ENCODE measurements at places on chromosomes 4 and X. TPM values are rescaled to one million over a fixed set of nuclear protein-coding genes. Genes with fewer than 3 reads are reported as not detected.

The PCYT1B gene
- total RNA-seq, result 0.27 TPM

The PSMD10 gene
- 22.1 TPM for total RNA-seq

GRCh38 chr4:170243662-170244288, 154.0 kb upstream of the AADAT start:
- DNase-seq, result no peak

GRCh38 chrX:150696331-150696730, 3.1 kb downstream of the MTMR1 start:
- DNase-seq, result no peak

The TMEM154 gene
- total RNA-seq, result 1.6 TPM

The ALAS2 gene
- 5.6 TPM for total RNA-seq

- no peak for DNase-seq
Measured at GRCh38 chrX:128599632-128600031, 547.4 kb upstream of the ACTRT1 start.

DNA sequence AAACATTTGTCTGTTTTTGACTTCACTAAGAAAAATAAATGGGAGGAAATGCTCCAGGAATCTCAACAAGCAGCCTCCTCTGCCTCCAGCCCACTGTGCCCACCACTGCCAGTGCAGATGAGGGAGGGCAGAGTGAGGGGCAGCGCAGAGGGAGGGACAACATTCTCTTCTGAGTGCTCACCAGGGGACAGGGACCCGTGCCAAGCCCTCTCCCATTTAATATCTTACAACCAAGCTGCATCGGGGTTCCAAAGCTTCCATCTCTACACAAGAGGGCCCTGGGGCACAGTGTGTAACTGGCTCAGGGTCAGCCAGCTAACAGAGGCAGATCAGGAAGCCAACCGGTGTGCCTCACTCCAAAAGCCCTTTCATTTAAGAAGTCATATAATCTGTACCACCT, 120.4 kb downstream of the NSUN7 start:
- no peak for DNase-seq

The DRP2 gene
- total RNA-seq, result not detected

- no peak for DNase-seq
Measured at GRCh38 chr4:91914176-91914804, 389.5 kb upstream of the GRID2 start.

GRCh38 chr4:89534356-89534755, 226.8 kb upstream of the GPRIN3 start:
- DNase-seq, result no peak

DNA sequence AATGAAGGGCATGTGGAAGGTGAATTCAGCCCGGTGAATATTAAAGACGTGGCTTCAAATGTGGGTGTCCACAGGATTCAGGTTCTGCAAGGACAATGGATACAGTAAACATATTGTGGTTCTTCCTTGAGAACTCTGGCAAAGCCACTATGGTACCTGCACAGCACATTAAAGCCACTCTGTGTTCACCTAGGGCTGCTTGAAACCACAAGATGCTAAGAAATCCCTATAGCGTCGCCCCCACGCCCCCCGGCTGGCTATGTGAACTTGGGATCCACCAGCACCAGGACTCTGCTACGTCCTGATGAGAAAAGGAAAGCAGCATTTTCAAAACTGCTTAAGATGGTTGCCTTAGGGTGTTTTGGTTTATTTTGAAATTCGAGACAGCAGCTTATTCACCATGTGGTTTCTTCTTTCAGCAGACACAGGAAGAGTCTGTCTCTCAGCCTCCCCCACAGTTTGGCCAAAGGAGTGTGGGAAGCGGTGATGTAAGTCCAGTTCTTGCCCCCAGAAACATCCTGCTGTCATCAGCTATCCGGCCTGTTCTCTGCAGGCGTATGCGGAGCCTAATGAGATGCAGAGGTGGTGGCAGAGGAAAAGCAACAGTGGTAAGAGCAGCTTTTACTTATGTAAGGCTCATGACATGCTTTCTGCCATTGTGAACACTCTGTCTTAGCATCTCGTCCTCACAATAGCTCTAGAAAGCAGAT, 111.5 kb downstream of the AFAP1 start:
- peak; percentile 84 for DNase-seq

DNA sequence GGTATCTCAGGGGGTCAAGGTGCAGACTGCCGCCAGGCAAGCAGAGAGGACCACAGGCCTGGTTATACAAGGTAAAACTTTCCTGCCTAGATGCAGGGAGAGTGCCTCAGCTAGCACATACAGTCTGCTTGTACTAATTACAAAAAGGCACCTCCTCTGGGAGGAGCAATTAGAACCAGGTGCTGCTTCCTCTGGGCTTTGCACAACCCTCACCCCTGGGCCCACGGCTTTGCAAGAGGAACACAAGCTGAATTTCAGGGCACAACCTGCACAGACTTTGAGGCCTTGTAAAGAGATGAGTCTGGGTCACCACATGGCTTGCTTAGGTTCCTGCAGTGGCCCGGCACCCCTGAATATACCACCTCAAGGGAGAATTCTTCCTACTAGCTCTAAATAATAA, 9.2 kb upstream of the CITED1 start:
- DNase-seq, result no peak

- DNase-seq, result no peak
Measured at GRCh38 chr4:41327770-41328169, 71.0 kb downstream of the UCHL1 start.

The SPANXC gene
- total RNA-seq, result not detected

The TMPRSS11B gene
- not detected for total RNA-seq

DNA sequence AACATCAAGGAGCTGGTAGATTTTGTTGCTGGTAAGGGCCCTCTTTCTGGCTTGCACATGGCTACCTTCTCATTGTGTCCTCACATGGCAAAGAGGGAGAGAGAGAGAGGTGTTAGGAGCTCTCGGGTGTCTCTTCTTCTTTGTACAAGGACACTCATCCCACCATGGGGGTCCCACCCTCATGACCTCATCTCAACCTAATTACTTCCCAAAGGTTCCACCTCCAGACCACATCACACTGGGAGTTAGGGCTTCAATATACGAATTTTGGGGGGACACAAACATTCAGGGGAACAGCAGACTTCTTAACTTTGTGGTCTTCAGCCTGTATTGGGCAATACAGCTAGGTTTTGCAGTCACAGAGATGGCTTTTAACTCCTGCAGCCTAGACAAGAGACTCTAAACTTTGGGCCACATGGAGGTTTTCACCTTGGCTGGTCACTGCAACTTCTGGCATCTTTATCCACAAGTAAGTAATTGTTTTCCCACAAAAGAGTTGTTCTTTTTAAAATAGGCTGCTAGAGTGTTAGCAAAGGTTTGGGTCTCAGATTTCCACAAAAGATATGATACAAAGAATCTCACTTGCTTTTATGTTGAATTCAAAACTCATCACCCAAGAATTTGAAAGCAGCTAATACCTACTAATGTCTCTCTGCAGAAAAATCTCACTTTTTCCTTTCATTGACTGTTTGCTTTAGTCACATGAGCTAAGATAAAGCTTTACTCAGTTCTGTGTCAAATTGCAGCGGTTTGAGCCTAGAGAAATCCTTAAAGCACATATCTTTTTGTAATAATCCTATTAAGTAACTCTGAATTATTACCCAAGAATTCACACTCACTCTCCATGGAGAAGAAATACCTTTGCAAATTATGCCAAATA, 39.6 kb upstream of the BBS12 start:
- DNase-seq, result no peak

The DIPK2B gene
- 14.0 TPM for total RNA-seq

DNA sequence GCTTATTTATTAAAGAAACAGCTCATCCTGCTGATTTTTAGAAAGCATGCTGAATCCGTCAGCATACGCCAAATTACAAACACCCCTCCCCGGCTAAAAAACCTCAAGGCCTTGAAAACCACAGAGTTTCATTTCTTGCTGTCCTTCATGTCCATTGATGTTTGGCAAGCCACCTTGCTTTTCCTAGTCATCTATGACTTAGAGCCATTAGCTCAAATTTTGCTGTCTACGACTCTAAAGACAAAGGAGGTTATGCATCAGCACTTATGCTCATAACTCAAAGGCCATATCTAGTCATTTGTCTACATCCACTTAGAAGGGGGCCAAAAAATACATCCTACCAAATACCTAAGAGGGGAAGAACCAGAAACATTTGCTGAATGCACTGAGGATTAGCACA, 925.1 kb downstream of the PCDH7 start:
- DNase-seq, result no peak

GRCh38 chr4:76965866-76966579, 16.5 kb downstream of the SEPTIN11 start:
- no peak for DNase-seq

DNA sequence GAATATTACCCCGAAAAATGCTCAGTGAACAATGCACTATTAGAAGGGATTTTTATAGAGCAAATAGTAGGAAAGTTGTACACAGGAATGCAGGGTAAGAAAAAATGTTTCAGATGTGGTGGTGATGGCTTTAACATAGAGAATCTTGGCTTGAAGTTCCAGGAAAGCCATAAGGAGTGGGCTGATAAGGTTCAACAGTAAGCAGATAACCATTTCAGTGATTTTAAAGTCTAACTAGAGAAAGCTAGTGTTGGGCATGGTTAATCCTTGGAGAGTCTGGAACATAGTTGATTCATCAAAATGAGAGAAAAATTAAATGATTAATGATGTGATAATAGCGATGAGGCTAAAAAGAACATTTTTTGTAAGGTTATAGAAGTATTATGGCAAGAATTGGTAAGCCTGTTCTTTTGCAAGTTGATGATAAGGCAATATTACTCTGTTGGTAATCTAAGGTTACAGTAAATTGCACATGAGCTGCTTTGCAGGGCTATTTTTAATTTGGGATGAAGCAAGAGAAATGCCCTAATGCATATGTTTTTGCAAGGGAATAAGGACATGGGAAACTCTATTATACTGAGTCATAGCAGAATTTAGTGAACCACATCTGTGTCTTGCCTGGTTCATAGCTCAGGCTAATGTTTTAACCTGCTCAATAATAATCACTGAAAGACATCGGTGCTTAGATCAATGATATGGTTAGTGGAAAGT, 44.3 kb downstream of the GALNTL6 start:
- DNase-seq, result no peak

The CENPE gene
- total RNA-seq, result 0.70 TPM

The GRIA3 gene
- 14.2 TPM for total RNA-seq

- DNase-seq, result no peak
Measured at GRCh38 chr4:88158038-88158488, 376 bp downstream of the ABCG2 start.

DNA sequence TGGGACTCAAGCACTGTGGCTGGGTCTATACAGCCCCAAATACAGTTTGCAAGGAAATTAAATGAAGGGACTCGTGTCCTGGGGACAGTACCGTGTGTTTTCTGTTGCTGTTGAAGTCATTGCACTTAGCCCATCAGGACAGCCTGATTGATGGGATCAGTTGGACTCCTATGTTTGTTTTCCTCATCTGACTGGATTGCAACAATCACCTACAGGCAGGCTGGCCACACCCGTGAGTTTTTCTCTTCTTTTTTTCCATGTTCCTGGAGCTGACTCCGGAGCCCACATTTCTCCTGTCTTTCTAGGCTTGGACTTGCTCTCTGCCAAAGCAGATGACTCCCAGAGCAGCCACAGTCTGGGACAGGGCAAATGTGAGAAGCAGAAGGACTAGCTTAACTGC, 38.1 kb downstream of the RTL9 start:
- no peak for DNase-seq

The CPE gene
- total RNA-seq, result 43.5 TPM

- no peak for DNase-seq
Measured at GRCh38 chr4:76035141-76035540, 729 bp downstream of the CXCL11 start.

DNA sequence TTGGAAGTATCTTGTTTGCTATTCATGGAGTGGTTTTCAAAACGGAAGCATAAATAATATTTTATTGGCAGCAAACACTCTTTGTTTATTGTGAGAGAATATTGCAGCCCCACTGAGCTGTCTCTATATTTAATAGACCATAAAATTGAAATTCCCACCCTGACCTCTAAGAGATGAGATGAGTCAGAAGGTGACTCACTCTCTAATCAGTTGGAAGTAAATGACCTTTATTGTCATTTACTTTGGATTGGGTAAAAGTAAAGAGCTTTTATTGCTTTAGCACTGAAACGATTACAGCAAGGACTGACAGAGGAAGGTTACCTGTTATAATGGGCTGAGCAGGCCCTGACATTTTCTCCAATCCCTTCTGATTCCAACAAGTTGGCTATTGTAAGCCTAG, 55.0 kb downstream of the SYTL5 start:
- DNase-seq, result no peak

GRCh38 chr4:176794151-176794550, 1.4 kb upstream of the VEGFC start:
- DNase-seq, result no peak

GRCh38 chr4:82223715-82224114, 150.1 kb downstream of the HNRNPD start:
- peak; percentile 79 for DNase-seq

GRCh38 chr4:133156096-133156495, 7.0 kb downstream of the PCDH10 start:
- DNase-seq, result peak; percentile 17

- DNase-seq, result no peak
Measured at GRCh38 chrX:110310896-110311295, 7.0 kb downstream of the AMMECR1 start.

- no peak for DNase-seq
Measured at GRCh38 chr4:53614591-53614990, 23.3 kb upstream of the LNX1 start.

GRCh38 chr4:186904101-186904500, 180.4 kb upstream of the FAT1 start:
- no peak for DNase-seq

GRCh38 chr4:145563293-145563985, 55.7 kb upstream of the MMAA start:
- DNase-seq, result no peak

- no peak for DNase-seq
Measured at GRCh38 chrX:55908661-55909212, 191.2 kb downstream of the RRAGB start.

DNA sequence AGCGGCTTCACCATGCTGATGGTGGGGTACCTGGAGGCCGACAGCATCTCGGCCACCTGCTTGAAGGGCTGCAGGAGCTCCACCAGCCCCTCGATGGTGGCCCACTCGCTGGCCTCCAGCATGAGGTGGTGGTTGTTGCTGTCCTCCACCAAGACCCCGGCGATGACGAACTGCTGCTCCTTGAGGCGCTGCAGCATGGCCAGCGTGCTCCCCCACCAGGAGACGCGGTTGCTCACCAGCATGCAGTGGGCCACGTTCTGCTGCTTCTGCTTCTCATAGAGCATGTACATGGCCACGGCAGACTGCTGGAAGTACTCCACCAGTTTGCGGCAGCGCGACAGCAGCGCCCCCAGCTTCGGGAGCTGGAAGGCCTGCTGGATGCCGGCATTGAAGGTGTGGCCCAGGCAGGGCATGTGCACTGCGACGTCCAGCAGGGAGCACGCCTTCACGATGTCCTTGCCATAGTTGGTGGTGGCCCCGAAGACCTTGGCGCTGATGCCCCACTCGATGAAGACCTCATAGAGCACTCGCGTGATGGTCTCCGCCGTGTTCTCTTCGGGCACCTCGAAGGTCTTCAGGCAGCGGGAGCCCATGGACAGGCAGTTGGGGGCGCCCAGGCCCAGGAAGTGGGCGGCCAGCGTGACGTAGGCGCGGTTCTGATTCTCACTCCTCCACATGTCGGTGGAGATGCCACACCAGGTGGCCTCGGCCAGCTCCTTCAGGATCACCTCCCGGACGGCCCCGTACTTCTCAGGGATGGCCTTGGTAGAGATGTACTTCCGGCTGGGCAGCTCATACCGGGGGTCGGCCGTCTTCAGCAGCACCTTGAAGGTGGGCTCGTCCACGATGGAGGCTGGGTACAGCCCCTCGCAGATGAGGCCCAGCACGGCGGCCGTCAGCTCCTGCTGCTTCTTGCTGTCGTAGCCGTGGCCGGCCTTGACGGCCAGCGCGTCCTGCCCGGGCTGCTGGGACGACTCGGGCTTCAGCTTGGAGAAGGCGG, 11.0 kb downstream of the DHRSX start:
- no peak for DNase-seq

The CHM gene
- 11.2 TPM for total RNA-seq

The MFAP3L gene
- total RNA-seq, result 1.2 TPM

The PASD1 gene
- total RNA-seq, result not detected

The C1QTNF7 gene
- 2.3 TPM for total RNA-seq
